8988T (cell line): ENCODE measurements at places on chromosomes 4 and X.

GRCh38 chr4:36241771-36242170 is 2.5 kb downstream of the ARAP2 start:
- DNase-seq, result no peak

GRCh38 chr4:145530189-145530588 is 48.5 kb downstream of the SMAD1 start:
- no peak for DNase-seq

GRCh38 chr4:98570151-98570797 is 88.1 kb downstream of the TSPAN5 start:
- DNase-seq, result no peak

- no peak for DNase-seq
These were observed 108.7 kb downstream of the CORIN start for GRCh38 chr4:47729131-47729680.

DNA sequence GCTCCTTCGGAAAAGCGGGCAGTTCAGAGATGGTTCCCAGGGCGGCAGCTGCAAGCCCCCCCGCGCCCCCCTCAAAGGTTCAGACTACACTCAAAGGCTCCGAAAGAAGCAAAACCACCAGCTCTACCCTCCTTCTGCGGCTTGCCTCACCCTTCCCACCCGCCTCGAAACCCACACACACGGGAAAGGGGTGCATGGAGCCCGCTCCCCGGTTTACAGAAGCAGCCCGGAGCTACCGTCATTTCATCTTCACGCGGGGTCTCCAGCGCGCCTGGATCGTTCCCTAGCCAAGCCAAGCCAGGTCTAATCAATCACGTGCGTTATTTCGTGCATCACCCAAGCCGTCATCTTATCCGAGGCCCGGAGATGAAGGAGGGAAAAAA is 1.2 kb downstream of the NLGN4X start:
- DNase-seq, result no peak

- DNase-seq, result no peak
These were observed 639.3 kb upstream of the FTHL17 start for GRCh38 chrX:31711166-31711565.

DNA sequence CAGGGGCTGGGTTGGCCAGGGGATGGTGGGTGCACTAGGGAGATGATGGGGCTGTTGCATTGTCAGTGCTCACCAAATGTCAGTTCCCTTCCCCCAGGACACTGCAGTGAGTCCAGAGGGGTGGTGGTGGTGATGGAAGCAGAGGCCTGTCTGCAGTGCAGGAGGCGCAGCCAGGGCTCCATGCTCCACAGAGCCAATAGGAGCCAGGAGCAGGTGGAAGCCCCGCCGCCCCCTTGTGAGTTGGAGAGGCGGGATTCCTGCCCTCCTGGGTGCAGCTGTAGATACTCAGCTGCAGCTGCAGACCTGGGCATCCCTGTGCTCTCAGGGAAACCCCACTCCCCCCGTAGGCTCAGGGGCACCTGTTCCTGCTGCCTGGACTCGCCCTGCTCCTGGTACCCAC is 284.7 kb downstream of the EVC2 start:
- DNase-seq, result no peak

GRCh38 chr4:123600987-123601904 is 204.7 kb downstream of the SPRY1 start:
- DNase-seq, result no peak

DNA sequence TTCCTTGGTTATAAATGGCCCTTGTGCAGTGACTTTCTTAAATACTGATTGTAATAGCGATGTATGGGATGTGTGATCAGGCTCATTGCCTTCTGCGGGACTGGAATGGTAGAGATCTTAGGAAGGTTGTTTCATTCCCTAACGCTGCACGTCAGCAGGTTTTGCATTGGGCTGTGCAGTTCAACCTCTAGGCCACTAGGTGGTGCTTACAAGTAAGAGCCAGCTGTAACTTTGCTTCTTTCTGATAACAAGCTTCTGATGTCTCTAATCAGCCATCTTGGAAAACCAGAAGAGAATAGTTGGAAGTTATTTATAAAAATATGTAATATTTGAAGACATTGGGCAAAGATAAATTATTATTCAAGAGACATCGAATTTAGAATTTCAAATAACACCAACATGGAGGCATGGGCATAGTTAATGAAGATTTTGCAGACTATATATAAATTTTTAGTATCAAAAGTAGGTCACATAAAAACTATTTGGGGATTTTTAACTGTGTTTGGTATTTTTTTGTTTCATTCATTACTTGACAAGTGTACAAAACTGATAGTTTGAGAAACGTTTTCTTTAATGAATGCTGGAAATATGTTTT is 339.7 kb upstream of the PCDH7 start:
- DNase-seq, result no peak

GRCh38 chr4:135838889-135839288 is 1637.3 kb upstream of the PABPC4L start:
- no peak for DNase-seq

- DNase-seq, result no peak
These were observed 14.7 kb downstream of the VEGFC start for GRCh38 chr4:176778063-176778462.

DNA sequence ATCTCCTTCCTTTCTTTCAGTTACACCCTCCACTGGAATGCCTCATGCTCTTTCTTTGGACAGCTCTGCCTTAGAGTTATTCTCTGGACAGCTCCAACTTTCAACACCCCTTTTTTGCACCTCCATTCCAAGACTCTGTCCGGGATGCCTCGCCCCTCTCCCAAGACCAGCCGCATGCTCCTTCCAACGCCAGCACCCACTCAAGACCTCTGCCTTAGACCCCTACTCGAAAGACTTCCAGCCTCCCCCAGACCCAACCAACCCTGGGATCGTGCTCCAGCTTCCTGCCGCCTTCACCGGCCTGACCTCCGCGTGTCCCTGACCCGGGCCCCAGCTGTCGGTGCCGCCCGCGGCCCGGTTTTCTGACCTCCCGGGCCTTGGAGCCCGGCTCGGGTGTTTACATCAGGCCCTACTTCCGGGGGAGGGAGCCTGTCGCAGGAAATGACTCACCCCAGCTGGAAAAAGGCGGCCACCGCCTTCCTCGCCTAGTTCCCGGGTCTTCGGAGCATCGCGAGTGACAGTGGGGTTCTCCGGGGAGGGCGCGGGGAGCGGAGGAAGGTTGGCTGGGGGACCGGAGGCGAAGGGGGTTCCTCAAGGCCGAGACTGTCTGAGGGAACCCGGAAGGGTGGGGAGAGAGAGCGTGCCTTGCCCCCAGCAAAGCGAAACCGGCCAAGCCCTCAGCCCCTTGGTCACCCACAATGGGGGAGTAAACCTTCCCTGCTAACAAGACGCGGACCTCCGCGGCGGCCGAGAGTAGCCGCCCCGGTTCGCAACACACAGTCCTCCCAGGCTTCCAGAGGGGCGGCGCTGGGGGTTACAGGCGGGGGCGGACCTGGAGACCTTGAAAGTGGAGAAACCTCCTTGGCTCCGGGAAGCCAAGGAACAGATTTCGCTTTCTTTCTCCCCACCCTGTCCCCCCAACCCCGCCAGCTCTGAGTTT is at the start of gene WDR45:
Gene WDR45, minus strand, starts transcription at position 399 of the 940 bp plus-strand sequence. CDS start 1,792 bp downstream, outside the sequence.
- peak; percentile 94 for DNase-seq

GRCh38 chr4:137545461-137545861 is 13.2 kb upstream of the PCDH18 start:
- no peak for DNase-seq

DNA sequence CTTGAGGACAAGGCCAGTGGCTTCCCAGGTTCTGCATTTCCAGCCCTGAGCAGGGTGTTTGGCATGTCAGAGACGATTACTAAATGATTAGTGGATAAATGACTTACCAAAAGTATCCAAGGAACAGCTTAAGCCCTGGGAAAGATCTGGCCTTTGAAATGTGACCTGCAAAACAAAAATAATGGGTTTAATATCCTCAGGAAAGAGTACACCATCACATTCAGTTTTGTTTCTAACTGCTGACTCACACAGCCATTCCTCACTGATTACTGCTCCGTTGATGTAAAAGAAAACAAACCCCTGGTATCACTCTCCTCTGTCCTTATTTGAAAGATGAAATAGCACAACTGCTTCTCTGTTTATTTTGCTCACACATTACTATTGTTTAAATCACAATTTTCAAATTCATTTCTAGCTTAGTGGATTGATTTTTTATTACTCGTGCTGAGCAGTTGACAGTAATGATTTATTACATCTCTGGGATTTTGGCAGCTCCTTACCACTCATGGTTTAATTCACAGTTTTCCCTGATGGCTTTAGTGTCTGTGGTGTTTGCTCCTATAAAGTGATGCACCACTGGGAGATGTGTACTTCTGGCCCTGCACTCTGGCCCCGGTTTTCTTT is 117.0 kb downstream of the CBLL2 start:
- DNase-seq, result no peak

GRCh38 chr4:79331126-79331876 is 5.4 kb upstream of the NAA11 start:
- DNase-seq, result no peak

DNA sequence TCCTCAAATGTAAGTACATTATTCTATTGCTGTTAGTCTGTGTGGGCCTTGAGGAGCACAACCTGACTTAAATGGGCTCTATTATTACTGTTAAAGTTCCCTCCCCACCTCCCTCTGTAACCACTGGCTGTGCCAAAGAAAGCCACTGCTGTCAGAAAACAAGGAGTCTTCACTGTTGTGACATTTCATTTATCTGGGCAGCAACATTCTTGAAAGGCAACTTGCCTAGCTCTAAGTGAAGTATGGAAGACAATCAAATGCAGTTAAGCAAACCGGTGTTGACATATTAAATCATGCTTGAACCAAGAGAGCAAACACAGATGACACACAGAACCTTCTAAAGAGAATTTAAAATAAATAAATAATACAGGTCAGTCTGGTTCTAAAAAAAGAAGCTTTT is 81.0 kb downstream of the EPHA5 start:
- no peak for DNase-seq

DNA sequence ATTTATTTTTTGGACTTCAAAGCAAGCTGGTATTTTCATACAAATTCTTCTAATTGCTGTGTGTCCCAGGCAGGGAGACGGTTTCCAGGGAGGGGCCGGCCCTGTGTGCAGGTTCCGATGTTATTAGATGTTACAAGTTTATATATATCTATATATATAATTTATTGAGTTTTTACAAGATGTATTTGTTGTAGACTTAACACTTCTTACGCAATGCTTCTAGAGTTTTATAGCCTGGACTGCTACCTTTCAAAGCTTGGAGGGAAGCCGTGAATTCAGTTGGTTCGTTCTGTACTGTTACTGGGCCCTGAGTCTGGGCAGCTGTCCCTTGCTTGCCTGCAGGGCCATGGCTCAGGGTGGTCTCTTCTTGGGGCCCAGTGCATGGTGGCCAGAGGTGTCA is 15.3 kb downstream of the FGFR3 start:
- DNase-seq, result no peak

- no peak for DNase-seq
These were observed 78.2 kb downstream of the NPFFR2 start for GRCh38 chr4:72109959-72110497.

DNA sequence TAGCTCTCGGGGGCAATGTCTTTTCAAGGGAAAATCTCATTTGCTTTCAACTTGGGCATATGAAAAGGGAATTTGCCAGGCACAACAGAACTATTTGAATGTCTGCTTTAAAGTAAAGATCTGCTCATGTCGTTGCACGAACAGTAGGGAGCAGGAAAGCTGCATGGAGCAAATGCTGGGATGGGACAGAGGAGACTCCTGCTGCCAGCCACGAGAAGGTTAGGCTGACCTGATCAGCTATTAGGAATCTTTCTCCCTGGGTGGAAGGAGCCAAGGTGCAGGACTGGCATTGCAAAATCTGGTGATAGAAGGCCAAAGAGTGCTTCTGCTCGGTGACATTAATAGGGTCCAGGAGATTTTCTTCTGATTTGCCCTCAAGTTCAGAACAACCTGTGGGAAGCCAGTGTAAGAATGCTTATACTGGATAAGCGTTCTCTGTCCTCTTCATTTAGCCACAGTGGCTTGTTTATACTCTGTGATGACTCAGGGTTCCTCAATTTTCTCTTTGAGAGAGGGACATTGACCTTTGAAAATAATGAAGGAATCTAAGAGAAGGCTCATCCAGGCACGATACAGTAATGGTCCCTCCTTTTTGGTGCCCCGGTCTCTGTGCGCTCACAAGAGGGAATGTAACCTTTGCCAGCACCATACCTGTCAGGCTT is 22.9 kb downstream of the FHL1 start:
- DNase-seq, result no peak

DNA sequence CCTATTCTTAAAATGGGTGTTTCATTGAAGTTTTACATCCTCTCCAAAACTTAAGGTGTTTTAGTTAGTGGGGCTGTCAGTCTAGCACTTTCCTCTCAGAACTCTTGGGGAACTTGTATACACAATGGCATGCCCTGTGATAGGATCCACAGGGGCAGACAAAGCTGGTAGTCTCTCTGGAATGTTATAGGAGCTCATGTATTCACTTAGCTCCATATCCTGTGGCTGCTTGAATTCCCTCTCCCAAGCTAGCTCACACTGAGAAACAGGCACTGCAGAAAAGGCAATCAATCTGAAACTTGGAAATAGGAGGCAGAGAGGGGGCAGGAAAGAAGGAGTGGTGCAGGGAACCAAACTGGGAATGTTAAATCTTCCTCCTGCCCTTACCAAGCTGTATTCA is 26.3 kb upstream of the ARMCX2 start:
- no peak for DNase-seq

DNA sequence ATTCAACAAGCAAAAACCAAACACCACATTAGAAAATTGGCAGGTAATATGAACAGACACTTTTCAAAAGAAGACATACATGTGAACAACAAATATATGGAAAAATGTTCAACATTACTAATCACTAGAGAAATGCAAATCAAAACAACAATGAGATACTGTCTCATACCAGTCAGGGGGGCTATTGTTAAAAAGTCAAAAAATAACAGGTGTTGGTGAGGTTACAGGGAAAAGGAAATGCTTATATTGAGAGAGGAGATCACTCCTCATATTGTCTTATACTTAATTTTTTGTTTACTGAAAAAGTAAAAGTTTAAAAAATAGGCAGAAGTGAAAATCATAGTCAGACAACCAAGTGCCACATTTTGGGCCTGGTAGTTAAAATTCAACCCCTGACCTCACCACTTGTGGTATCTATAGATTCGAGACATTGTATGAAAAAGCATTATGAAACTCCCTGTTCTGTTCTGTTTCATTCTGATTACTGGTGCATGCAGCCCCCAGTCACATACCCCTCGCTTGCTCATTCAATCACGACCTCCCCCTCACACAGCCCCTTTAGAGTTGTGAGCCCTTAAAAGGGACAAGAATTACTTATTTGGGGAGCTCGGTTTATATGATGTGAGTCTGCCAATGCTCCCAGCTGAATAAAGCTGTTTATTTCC is 153.7 kb upstream of the FGF16 start:
- no peak for DNase-seq
